Omental fat pad (tissue), 4 donors: ENCODE measurements at places on chromosomes 11 and 22. TPM values are rescaled to one million over a fixed set of nuclear protein-coding genes. Genes with fewer than 3 reads are reported as not detected.

- DNase-seq: no peak
These were observed 170.4 kb downstream of the ETS1 start for GRCh38 chr11:128416976-128417375.

- no peak for DNase-seq
These were observed 29.1 kb upstream of the PAK1 start for GRCh38 chr11:77503006-77503405.

GRCh38 chr11:20477418-20478090 lies 90.0 kb downstream of the PRMT3 start:
- DNase-seq: no peak

DNA sequence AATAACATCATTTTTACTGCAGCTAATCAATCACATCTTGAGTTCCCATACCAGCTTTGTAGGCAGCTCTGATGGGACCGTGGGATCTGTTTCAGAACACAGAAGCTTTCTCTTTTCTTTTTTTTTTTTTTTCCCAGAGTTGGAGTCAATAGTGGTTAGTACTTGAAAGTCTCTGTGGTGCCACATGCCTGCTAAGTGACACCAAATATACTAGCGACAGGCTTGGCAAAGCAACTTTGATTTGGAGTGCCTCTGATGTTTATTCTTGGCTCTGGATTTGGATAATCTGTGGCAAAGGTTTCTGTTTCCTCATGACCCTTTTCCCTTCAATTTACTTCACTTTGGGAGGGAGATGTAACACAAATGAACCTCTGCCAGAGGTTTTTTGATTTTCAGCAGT lies 681.4 kb upstream of the TENM4 start:
- DNase-seq: no peak

DNA sequence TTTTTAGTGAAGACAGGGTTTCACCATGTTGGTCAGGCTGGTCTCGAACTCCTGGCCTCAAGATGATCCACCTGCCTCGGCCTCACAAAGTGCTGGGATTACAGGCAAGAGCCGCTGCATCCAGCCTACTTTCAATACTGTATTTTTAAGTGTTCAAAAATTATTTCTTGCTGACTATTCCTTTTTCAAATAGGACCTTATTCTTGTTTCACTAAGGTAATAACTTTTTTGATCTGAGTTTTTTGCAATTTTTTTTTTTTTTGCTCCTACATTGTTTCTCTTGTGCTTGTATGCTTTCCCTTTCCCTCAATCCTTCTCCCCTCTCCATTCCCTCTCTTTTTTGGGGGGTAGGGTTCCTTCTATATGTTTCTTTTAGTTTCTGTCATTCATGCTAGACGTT lies 73.1 kb downstream of the FAM168A start:
- no peak for DNase-seq

DNA sequence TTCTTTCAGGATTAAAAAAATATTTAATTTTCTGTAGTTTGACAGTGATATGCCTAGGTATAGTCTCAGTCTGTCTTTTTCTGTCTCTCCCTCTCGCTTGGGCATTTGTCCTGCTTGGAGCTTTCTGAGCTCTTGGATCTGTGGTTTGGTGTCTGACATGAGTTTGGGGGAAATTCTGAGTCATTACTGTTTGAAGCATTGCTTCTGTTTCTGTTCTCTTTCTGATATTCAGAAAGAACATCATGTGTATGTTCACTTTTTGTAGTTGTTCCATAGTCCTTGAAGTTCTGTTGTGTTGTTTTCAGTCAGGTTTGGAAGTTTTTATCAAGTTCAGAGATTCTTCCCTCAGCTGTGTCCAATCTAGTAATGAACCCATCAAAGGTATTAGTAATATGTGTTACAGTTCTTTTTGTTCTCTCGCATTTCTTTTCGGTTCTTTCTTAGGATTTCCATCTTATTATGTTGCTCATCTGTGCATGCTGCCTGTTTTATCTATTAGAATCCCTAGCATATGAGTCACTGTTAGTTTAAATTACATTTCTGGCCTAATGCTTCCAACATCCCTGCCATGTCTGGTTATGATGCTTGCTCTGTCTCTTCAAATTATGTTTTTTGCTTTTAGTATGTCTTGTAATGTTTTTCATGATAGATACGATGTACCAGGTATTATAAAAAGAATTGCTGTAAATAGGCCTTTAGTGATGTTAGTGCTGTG lies 48.4 kb downstream of the DDX10 start:
- no peak for DNase-seq

GRCh38 chr11:57610170-57610569 lies 12.7 kb downstream of the SERPING1 start:
- no peak for DNase-seq

- no peak for DNase-seq
These were observed 13.6 kb downstream of the KCNJ5 start for GRCh38 chr11:128904656-128905344.

DNA sequence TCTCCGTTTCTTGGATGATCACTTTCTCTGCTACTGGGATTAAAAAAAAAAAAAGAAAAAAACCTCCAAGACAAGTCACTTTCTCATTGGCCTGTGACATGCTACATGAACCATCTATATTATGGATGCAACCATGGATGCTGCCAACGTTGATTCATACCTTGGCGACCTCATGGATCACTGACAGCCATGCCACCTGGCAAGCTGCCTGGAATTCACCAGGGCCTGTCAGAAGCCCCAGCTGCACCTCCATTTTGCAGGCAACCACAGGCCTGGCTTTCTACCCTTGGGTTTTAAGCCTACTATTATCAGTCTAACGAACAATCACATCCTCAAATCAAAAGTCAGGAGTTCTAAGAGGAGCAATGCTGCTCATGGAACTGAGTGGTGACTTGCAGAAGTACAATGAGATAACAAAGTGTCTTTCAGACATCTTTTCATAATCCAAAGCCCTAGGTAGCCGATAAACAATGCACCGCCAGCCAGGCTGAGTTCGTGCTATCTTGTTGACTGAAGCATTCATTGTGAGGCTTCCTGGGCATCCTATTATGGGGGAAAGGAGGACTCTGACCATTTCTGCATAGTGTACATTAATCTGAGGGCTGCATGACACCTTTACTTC lies 48.0 kb upstream of the CADM1 start:
- DNase-seq: no peak

- DNase-seq: no peak
These were observed 82.6 kb downstream of the MICAL2 start for GRCh38 chr11:12192794-12193514.

DNA sequence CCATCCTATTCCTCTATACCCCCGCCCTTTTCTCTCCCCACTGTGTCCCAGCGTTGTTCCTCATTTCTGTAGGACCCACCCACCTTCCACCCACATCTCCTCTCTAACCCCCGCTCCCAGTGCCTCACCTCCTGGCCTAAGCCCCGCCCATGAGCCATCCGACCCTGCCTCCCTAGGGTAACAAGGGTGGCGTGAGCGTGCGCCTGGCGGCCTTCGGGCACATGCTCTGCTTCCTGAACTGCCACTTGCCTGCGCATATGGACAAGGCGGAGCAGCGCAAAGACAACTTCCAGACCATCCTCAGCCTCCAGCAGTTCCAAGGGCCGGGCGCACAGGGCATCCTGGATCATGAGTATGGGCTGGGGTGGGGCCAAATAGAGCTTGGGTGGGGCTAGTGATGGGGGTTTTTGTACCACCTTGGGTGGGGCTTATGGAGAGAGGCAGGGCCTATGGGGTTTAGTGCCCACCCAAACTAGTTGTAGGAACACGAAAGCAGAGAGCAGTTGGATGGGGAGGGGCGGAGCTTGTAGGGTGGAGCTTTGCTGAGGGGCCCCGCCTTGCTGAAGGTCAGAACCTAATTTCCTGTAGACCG lies 4.5 kb downstream of the INPP5J start:
- DNase-seq: no peak

GRCh38 chr11:95339086-95339901 lies 108.3 kb upstream of the SESN3 start:
- DNase-seq: no peak

DNA sequence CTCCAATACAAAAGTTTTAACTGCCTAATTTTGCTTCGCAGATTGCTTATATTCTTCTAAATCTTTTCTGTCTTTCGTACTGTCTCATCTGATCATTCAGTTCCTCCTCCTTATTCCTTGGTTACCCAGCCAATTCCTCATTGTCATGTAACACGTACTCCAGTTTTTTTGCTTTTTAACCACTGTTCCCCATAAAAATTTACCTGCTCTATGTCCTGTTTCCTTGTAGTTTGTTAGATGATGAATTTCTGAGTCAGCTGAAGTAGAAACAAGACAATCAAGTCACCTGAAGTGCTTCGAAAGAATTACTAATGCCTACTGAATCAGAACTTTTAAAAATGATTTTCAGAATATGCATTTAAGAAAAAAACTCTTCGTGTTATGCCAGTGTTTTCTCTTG lies 150.6 kb downstream of the CNTN5 start:
- DNase-seq: no peak

GRCh38 chr22:37681556-37682049 lies 4.5 kb upstream of the NOL12 start:
- DNase-seq: no peak

DNA sequence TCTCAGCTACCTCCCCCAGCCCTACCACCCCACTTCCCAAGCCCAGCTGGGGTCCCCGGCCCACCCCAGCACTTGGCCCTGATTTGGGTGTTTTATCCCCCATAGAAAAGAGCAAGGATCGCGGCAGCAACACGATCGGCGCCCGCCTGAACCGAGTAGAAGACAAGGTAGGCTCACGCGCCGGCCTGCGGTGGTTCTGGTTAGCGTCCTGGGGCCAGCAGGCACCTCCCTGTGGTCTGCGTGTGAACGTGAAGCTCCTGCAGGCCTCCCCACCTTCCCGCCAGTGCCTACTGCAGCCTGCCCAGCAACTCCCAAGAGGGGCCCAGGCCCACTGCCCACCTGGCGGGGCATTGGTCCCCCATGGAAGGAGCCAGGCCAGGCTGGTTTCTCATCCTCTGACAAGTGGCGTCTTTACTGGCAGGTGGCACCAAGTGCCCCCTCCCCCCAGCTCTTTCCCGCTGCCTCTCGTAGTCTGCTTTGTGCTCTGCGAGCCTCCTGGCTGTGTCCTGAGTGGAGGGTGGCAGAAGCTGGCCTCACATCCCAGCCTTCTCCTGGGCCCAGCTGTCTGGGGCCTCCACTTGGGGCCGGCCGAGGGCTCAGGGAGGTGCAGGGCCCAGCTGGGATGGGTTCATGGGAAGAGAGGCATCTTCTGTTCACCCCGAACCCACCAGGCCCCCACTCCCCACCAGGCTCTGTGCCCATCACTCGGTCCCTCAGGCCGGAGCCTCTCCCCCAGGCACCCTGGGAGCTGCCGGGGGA lies 78.3 kb upstream of the KCNQ1OT1 start:
- DNase-seq: no peak

Gene APOBEC3B
- total RNA-seq: not detected

Gene CASP1
- 12.1 TPM for total RNA-seq

Gene MMP3
- not detected for total RNA-seq

Gene LYVE1
- 106 TPM for total RNA-seq

Gene SMIM35
- 0.47 TPM for total RNA-seq

Gene RAB38
- total RNA-seq: 4.0 TPM

Gene ABCG4
- not detected for total RNA-seq

Gene GALNT18
- total RNA-seq: 47.4 TPM

Gene SHISAL1
- 0.94 TPM for total RNA-seq
